GM04504 (cell line): ENCODE measurements at places on chromosomes 1 and 21.

DNA sequence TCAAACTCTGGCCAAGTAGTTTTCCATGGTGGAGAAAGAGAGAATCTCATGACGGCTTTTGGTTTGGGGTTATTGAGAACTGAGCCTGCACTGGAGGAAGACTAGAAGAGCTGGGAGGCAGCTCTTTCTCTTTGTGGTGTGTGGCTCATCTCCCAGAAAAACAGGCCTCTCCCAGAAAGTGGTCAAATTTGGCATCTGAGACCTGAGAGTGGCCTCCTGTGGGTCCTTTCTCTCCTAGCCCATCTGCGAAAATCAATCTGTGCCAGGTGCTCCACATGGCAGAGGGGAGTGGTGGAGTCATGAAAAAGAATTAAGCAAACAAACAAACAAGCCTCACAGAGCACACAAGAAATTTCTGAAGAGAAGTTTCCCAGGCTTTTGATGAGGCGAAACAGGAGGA, 305.0 kb downstream of the ST6GALNAC3 start:
- no peak for DNase-seq

- no peak for DNase-seq
Measured at GRCh38 chr1:198678301-198678836, 39.5 kb downstream of the PTPRC start.

GRCh38 chr1:209926045-209926444, 12.0 kb upstream of the SYT14 start:
- DNase-seq: peak; percentile 54

DNA sequence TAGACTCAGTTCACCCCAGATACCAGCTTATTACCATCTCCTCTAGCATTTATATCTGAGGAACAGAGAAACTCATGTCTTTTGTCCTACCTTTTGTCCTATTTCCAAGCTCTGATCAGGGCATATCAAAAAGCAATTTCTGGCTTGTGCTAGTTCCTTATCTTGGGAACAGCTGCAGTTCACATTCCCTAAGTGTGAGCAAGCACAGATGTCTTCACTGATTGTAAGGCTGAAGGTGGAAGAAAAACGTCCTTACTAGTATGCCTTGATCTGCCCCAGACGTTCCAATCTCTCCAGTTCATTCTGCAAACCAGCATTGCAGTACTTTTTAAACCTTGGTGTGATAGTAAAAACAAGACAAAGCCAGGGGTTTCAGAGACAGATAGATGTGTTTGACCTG, 139.8 kb downstream of the NCAM2 start:
- DNase-seq: no peak

DNA sequence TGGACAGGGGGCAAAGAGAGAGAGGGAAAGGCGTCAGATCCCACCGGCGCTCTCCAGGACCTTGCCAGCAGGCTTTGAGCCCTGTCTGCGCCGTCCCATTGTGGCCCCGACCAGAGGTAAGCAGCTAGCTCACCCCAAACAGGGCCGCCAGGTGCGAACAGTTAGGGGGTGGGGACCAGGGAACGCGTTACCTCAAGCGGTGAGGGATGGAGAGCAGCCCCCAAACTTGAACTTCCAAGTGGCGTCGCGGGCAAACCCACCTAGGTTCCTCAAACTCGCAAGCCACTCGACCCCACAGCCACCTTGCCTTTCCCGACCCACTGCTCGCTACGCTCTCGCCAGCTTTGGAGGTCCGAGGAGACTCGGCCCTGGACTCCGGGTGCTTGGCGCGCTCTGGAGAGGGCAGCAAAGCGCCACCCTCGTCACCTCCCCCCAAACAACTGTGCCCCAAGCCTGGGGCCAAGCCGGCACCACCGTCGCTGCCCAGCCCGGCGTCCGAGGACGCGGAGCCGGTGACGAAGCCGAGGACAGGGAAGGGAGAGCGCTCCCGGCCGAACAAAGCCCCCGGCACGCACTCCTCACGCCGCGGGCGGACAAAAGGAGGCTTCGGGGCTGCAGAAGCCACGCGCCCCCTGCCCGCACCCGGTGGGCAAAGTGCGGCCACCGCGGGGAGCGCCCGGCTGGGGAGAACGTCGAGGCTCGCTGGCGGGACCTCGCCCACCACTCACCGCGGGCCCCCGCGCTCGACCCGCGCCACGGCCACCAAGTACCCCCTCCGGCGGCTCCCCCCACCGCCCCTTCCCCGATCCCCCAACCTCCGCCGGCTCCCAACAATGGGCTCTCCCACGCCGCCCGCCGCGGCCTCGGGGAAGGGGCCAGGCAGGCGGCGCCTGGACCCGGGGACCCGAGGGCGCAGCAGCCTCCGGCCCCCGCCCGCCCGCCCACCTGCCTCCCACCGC, 976 bp downstream of the SSBP3 start:
- no peak for DNase-seq

- no peak for DNase-seq
Measured at GRCh38 chr1:85450832-85451231, 14.1 kb downstream of the DDAH1 start.

- DNase-seq: peak; percentile 85
Measured at GRCh38 chr1:19450811-19451515, 34.4 kb downstream of the CAPZB start.

DNA sequence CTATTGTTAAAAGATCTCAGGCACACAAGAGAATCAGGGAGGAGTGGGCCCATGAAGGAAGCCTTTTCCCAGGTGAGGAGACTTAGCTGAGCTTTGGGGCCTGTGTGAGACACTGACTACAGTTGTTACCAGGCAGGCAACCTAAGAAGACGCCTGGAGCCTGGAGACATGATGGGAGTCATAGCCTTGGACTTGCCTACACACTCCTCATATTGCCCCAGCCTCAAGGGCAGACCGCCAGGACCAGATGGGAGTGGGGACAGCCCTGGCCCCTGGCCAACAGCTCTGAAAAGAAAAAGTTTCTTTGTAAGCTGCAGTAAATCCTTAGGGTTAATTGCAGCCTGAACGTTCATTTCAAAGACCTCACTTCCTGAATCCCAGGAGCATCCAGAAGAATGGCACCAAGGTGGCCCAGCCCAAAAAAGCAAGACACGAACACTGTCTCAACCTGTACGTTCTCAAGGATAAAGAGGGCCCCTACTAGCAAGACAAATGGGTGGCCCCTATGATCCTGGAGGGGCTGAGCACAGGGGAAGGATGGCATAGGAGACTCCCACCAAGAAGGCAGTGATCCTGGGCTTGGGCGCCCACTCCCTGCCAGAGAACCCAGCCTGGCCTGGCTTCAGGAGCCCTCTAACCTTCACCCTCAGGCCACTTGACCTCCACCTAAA, 33.2 kb upstream of the BTG2 start:
- DNase-seq: no peak
